MCF 10A (cell line): ENCODE measurements at places on chromosomes 12 and 14. TPM values are rescaled to one million over a fixed set of nuclear protein-coding genes. Genes with fewer than 3 reads are reported as not detected.
A peak's percentile ranks its signal among the peaks of the same experiment; 100 is the strongest.

The C3AR1 gene
- total RNA-seq, result not detected in 2 replicates

The MAP3K9 gene
- 17.2 and 18.6 TPM in 2 replicates for total RNA-seq

The TAS2R46 gene
- total RNA-seq, result 0.69 and 1.1 TPM in 2 replicates

The KRT4 gene
- not detected in 2 replicates for total RNA-seq

The CLMN gene
- 15.7 and 17.9 TPM in 2 replicates for total RNA-seq

The KCNC2 gene
- total RNA-seq, result not detected in 2 replicates

The TPH2 gene
- total RNA-seq, result not detected in 2 replicates

DNA sequence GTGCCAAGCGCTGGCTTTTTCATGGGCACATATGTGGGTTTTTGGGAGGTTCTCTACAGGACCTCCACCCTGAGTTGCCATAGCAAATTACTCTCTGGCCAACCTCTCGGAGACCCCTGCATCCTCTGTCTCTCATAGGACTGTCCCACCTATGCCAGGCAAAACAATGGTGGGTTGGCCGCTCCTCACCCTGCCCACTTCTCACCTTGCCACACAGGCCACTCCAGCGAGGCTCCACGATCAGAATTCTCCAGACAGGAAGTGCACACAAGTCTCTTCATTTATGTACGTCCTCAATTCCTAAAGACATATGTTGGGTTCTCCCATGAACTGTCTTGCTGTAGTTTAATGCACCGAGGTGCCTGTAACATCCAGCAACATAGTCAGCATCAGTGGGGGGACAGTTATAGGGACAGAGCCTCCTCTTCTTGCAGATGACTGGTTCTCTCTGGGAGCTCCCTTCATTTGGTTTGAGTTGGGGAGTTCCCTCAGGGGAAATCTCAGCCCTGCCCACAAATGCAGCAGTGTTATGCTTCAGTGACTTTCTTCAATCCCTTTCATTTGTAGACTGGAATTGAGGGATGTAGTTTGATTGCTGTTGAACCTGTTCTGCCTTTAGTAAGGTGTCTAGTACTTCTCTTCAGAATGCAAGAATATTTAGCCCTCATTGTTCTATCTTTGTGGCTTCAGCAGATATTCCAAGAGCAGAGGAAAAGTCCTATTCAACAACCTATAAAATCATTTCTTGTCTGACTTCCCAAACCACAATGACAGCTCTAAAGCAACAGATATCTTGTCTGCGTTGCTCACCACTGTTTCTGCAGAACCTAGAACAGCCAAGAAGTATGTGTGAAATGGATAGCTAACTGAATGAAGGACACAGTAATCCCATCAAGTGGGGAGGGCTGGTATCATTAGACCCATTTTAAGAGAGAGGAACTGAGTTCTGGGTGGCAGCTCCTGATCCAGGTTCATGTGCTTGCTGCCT is 2.8 kb upstream of the LTBP2 start:
- DNase-seq, result peak; percentile 29

DNA sequence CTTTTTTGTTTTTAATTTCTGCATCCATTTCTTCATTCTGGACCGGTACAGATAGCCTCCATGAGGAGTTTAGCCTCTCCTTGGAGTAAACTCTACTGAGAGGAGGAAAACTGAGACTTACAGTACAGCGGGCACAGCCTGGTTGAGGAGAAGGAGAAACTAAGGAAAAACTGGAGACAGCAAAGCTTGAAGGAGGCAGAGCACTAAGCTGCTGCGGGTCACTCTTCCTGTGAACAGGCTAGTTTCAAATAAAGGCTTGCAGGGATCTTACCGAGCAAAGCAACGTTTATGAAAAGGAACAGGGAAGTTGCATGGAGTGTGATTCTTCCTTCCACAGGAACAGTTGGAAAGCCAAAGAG is 348 bp upstream of the SSTR1 start:
- DNase-seq, result no peak

DNA sequence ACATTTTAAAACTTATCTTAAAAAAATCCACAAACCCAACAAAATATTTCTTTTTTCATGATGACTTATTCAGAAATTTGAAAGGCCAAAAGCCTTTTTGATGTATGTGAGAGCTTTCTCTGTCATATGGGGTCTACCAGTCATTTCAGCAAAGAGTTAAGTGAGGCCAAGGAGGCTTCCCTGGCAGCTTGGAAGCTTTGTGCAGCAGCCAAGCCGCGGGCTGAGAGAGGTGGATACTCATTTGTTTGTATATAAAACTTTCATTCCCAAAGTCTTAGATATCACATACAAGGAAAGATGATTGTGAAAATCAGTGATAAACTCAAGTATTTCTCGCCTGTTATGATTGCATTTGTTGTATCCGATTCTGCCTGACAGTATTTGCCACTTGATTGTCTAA is 48.5 kb upstream of the RNU6-8 start:
- DNase-seq, result no peak

GRCh38 chr14:90698379-90698869 is 117.8 kb downstream of the TTC7B start:
- DNase-seq, result no peak

DNA sequence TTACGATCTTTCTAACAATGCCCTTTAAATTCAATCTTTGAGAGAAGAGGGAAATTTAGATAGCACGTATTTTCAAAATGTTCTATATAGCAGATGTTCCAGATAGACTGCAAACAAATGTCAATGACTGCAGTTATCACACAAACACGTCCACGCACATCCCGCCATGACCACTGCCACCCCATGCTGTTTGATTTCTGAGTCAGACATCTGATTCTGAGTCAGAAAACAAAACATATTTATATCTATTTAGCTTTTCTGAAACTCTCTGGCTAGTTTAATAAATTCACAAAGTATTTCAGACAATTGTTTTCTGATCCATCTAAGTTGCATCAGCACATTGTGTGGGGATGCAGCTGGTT is 105.9 kb upstream of the BCAT1 start:
- peak; percentile 56 for DNase-seq

DNA sequence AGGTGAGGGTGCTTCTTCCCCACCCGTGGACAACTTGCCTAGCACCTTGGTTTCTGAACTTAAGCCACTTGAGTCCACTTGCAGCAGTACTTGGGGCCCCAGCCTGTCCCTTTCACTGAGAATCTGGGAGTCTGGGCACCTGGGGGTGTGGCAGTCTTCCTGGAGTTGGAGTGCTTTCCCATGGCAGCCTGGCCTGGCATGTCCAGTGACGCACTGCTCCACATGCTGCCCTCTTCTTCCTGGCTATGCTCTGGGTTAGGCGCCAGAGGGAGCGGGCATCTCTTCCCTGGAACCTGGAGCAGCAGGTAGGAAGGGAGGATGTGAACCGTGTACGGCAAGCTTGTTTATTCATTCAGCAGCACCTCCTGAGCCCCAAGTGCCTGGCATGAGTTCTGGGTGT is 76.4 kb downstream of the PAPOLA start:
- no peak for DNase-seq

- peak; percentile 57 for DNase-seq
These were observed 1598.3 kb downstream of the AACS start for GRCh38 chr12:126663304-126664094.

GRCh38 chr12:109147954-109148353 is 31.6 kb downstream of the ACACB start:
- no peak for DNase-seq

DNA sequence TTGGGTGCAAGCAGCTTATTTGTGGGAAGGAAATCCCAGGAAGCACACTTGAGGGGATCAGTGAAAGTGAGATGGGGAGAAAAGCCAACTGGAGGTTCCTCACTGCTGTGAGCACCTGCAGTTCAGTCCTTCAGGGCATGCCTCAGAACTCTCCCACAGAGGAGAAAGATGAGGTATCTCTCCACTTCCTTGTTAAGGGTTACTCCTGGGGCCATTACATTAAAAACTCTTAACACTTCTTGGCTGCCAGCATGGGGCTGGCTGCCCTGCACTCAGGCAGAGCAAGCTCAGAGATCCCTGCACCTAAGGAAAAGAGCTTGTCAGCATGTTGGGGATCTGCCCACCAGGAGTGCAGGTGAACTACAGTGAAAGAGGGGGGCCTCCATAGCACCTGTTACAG is 28.8 kb downstream of the FERMT2 start:
- DNase-seq, result no peak

- no peak for DNase-seq
These were observed 40.5 kb downstream of the GALC start for GRCh38 chr14:87952307-87953094.

- DNase-seq, result no peak
These were observed 22.8 kb downstream of the RAB35 start for GRCh38 chr12:120093592-120094355.

DNA sequence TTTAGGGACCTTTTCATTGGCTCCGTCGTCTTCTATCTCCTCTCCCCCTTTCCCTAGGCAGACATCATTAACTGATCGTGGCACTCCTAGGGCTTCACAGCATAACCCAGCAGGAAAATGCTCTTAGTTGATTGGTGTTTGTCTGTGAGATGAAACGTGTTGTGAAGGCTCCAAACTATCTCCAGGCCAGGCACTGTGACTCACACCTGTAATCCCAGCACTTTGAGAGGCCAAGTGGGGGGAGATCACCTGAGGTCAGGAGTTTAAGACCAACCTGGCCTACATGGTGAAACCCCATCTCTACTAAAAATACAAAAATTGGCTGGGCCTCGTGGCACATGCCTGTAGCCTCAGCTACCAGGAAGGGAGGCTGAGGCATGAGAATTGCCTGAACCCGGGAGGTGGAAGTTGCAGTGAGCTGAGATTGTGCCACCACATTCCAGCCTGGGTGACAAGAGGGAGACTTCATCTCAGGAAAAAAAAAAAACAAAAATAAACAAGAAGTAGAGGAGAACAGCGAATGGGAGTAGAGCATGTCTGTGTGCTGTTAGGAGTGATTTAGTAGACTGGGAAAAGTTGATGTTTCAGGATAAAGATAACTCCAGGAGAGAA is 32.3 kb upstream of the WDR89 start:
- no peak for DNase-seq

GRCh38 chr12:58860056-58860787 is 60.1 kb downstream of the LRIG3 start:
- DNase-seq, result no peak

DNA sequence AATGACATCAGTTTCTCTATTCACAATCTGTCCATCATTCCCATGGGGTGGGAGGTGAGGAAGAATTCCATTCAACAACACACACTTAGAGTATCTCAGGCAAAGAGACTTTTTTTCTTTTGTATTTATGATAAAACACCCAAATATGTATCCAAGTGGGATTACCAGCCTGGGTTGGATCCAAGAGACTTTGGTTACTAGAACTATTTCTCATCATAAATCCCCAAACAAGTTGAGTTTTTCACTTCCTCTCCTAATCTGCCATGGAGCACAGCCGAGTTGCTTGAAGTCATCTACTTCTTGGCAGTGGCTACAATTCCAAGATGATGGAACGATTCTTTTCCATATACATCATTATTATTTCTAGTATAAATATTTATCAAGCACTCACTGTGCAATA is 209.2 kb upstream of the HMGA2 start:
- no peak for DNase-seq

DNA sequence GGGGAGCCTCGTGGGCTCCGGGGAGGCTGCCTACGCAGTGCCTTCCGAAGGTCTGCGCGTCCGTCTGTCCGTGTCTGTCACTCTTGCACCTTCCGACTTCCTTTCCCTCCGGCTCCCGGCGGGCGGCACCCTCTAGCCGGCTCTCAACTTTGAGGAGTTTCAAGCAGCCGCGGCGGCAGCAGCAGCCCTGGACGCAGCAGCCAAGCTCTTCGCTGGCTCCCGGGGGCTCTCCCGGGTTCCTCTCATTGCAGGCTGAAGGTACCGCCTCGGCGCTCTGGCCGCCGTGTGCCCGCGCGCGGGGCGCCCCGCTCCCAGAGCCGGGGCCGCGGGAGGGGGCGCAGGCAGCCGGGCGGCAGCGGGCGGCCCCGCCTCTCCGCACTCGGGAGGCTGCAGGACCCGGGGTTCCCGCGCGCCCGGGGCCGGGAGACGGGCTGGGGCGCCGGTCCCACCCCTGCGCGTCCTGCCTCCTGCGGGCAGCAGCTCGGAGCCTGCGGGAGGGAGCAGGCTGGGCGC is at the start of the genes AMIGO2 and PCED1B:
Gene AMIGO2 (minus strand): TSS at position 492 of the 513 bp plus-strand sequence. CDS start 957 bp downstream, outside the sequence.
Gene PCED1B (plus strand): TSS at position 154 of the 513 bp plus-strand sequence. CDS start 155,443 bp downstream, outside the sequence.
- peak; percentile 82 for DNase-seq

DNA sequence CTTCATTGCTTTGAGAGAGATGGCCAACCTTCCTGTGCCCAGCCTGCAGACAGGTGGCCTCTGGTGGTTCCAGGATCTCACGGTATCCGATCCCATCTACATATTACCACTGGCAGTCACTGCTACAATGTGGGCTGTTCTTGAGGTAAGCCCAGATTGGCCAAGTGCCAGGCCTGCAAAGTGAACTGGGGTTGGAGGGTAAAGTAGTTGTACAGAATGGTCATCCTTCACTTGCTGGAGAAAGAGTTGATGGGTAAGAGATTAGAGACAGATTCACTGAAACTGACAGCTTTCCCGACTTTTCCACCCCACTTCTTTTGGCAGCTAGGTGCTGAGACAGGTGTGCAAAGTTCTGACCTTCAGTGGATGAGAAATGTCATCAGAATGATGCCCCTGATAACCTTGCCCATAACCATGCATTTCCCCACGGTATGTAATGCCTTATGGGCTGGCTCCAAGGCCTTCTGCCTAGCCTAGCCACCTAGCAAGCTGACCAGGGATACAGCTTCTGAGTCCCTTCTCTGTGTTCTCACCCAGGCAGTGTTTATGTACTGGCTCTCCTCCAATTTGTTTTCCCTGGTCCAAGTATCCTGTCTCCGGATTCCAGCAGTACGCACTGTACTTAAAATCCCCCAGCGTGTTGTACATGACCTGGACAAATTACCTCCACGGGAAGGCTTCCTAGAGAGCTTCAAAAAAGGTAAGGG is 4.1 kb downstream of the OXA1L start:
- DNase-seq, result no peak

- DNase-seq, result no peak
These were observed 83.7 kb downstream of the DPF3 start for GRCh38 chr14:72810201-72810600.

DNA sequence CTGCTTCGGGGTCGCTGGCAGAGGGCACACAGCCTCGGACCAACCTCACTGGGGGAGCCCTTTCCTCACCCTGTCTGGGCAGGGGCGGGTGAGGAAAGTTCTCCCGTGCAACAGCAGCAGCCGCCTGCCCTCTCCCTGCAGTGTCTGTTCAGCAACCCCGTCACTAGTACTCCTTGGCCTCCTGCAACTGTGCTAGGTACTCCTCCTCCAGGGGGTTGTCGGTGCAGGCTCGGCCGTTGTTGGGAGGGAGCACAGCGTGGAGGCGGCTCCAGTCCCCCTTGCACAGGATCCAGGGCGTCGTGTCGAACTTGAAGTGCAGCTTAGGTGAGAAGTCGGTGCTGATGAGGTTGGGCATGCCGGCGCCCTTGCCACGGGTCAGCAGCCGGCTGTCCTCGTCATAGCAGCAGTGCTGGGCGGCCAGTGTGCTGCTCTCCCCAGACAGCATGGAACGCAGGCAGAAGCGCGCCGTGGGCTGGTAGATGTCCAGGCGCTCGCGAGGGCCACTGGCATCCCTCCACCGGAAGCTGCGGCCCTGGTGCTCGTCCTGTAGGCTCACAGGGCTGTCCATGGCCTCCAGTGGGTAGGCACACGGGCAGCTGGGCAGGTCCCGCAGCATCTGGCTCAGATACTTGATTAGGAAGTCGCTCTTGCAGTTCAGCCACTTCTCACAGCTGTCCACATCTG is 17.7 kb downstream of the AHSA1 start:
- DNase-seq, result no peak

GRCh38 chr14:100868621-100869370 is 34.7 kb downstream of the RTL1 start:
- no peak for DNase-seq
